ENCODE measurements at places on chromosomes 5 and 9. TPM values are rescaled to one million over a fixed set of nuclear protein-coding genes. Genes with fewer than 3 reads are reported as not detected.

Gene WNT8A
- not detected for total RNA-seq

Gene PCDHGA8
- 9.6 TPM for total RNA-seq

Gene ADCY2
- total RNA-seq, result not detected

Gene SV2C
- not detected for total RNA-seq

Gene RICTOR
- total RNA-seq, result 42.7 TPM

Gene CORO2A
- total RNA-seq, result 1.7 TPM

Gene CDH12
- not detected for total RNA-seq

Gene NPR3
- total RNA-seq, result 1.2 TPM

Gene IL33
- not detected for total RNA-seq

Gene DNM1
- 0.65 TPM for total RNA-seq
